ENCODE measurements at places on chromosomes 16 and 17.

GRCh38 chr17:14510136-14510535 lies 209.3 kb downstream of the HS3ST3B1 start:
- no peak for DNase-seq

DNA sequence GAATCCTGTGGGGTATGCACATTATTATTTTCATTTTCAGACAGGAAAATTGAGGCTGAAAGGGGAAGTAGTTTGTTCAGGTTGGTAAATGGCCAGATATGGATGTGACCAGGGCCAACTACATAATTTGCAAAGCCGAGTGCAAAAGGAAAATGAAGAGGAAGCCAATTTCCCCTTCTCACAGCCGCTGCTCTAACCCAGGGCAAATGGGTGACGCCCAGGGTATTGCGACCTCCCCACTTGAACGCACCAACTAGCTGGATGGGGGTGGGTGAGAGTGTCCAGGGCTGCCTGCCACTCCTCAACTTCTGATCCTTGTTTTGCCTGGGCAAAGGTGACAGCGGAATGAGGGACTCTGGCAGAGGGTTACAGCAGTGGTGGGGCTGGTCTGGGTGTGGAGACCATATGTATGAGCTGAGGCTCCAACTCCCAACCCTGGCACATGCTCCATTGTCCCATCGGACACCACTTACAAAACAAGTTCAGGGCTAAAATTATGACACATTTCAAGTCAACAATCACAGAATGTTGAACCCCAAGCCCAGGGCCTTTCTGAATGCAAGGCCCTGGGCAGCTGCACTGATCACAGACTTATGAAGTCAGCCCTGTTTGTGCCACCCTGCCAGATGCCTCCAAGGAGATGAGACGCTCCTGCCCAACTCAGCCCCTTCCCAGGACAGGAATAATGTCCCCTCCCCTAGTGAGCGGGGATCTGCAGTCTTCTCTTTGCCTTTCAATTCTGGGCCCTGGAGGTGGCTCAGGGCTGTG lies 1.7 kb downstream of the ANKRD40CL start:
- DNase-seq = no peak

GRCh38 chr17:74303305-74303704 lies 22.7 kb upstream of the KIF19 start:
- no peak for DNase-seq

- no peak for DNase-seq
Measured at GRCh38 chr16:85950136-85950918, 51.4 kb downstream of the IRF8 start.

DNA sequence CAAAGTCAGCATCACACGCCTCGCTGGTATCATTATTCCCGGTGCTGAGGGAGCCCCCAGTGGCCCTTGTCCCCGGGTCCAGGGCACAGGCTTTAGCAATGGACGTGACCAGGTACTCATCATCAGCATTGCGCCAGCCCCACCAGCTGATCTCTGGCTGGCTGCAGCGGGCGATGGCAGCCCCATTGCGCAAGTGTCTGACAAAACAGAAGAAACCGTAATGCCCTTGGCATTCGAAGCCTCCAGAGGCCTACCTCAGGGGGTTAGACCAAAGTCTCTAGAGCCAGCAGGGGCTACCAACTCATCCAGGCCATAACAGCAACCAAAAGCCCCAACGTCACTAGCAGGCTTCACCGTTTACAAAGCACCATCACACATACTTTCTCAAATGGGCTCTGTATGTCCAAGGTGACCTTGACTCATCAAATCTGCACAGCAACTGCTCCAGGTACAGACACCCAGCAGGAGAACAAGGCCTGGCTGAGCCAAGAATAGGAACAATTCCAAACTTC lies 7.3 kb downstream of the MTMR4 start:
- no peak for DNase-seq

GRCh38 chr16:66050991-66051390 lies 315.5 kb upstream of the CDH5 start:
- no peak for DNase-seq

GRCh38 chr16:10859658-10860057 lies 17.3 kb upstream of the CIITA start:
- no peak for DNase-seq

GRCh38 chr17:58291246-58291645 lies 10.5 kb upstream of the MPO start:
- DNase-seq = no peak

- DNase-seq = no peak
Measured at GRCh38 chr16:78988361-78988969, 612.1 kb downstream of the MAF start.

GRCh38 chr16:3059723-3060242 lies 5.7 kb upstream of the IL32 start:
- no peak for DNase-seq

DNA sequence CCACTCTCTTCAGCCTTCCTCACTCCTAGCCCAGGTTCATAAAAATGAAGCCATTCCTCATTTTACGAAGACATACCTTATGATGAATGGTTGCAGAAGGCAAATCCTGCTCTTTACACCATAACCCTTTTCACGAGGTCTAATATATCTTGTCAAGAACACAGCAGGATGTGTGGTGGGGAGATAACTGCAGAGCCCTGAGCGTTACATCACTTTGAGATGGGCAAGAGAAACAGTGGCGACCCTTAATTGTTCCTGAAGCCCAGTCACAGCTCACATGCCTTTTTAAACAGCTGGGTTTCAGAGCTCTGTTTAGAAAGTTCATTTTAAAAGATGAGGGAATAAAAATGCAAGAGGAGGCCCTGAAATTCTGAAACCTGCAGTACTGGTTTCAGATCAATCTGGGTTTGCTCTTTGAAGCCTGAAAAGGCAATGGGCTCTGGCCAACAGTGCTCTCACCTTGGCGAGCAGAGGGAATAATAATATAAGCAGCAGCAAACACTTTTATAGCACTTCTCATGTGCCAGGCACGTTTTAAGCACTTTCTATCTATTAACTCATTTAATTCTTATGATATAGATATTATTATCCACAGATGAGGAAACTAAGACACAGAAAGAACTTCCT lies 2.9 kb downstream of the FAM117A start:
- no peak for DNase-seq

GRCh38 chr16:89365044-89365467 lies 125.3 kb downstream of the ANKRD11 start:
- DNase-seq = peak; percentile 40

DNA sequence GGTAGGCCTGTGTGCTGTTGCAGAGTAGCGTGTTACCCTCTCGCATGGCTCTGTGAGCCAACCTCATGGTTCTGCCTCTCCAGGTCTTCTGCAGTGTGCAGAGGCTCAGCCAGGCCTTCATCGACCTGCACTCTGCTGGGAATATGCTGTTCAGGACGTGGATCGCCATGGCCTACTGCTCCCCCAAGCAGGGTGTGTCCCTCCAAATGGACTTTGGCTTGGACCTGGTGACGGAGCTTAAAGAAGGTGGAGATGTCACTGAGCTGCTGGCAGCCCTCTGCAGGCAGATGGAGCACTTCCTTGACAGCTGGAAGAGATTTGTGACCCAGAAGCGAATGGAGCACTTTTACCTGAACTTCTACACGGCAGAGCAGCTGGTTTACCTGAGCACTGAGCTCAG lies 75.8 kb upstream of the ENDOV start:
- DNase-seq = no peak

DNA sequence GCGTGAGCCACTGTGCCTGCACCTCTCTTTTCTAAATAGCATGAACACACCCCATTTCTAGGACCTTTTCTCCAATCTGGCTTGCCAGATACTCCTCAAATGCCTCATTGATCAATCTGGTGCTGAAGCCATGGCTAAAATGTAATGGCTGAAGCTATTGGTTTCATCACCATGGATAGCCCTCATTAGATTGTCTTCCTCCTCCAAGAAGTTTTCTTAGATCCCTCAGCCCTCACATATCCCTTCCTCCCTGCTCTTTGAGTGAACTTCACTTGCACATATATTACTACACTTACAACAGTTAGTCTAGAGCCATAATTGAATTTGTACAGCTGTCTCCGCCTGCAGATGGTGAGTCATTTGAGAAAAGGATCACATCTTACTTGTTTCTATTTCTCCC lies 77.9 kb upstream of the TOX3 start:
- no peak for DNase-seq

DNA sequence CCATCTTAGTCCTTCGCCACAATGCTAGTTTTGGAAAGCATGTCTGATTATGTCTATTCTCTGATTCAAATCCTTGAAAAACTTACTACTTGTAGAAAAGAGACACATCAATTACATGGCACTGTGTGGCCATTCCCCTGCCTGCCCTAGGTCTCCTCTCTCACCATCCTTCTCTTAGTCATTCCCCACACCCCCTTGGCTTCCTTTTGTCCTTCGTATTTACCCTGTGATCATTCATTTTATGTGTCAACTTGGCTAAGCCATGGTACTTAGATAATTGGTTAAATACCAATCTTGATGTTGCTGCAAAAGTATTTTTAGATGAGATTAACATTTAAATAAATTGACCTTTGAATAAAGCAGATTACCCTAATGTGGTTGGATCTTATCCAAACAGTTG lies 122.9 kb upstream of the CDH11 start:
- DNase-seq = no peak

DNA sequence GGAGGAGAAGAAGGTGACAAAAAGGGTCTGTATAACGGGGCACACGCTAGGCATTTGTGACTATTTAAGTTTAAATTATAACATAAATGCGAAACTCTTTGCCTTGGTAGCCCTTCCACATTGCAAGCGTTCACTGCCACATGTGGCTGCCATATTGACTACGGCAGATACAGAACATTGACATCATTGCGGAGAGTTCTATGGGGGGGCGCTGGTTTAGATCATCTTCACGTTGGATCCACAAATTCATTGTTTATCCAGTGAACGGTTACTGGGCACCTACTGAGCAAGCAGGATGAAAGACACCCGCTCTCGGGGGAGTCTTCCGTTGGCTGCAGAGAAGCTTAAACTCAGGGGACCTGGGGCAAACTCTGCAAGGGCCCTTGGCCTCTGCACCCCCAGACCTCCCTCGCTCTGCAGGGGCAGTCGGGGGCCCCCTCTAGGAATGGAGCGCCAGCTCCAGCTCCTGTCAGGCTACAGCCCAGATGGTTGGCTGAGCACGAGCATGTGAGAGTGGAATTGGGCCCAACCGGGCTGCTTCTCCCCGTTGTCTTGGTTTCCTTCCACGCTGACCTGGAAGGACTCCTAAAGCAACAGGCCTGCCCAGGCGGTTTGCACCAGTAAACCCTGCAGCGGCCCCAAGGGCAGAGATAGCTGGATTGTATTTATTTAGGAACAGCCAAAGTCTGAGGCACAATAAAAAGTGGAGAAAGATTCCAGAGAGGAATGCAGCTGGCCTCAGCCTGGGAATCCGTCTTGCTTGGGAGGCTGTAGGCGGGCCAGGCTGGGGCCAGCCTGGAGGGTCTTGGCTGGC lies 172.2 kb downstream of the SEC14L1 start:
- peak; percentile 79 for DNase-seq

DNA sequence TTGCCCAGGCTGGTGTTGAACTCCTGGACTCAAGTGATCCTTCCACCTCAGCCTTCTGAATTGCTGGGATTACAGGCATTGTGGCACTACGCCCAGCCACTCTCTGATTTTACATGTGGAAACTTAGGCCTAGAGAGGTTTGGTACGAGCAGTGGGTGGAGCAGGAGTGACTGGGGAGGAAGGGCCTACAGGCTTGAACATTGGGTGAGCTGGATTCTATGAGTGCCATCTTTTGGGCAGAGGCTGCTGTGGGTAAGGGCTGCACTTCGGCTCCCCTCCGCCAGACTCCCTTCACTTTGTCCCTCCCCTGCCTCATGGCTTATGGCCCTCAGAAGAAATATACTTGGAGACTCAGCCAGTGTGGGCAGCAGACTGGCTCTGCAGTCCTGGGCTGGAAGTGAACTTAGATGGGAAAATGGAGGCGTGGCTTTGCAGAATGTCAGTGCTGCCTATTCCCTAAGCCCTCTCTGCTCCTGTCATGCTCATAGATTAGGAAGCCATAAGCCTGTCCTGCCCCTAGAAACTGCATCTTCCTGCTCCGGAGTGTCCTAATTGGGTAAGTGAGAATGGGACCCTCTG lies 9.5 kb upstream of the MRC2 start:
- DNase-seq = no peak

GRCh38 chr16:15873301-15873700 lies 15.1 kb downstream of the CEP20 start:
- no peak for DNase-seq

DNA sequence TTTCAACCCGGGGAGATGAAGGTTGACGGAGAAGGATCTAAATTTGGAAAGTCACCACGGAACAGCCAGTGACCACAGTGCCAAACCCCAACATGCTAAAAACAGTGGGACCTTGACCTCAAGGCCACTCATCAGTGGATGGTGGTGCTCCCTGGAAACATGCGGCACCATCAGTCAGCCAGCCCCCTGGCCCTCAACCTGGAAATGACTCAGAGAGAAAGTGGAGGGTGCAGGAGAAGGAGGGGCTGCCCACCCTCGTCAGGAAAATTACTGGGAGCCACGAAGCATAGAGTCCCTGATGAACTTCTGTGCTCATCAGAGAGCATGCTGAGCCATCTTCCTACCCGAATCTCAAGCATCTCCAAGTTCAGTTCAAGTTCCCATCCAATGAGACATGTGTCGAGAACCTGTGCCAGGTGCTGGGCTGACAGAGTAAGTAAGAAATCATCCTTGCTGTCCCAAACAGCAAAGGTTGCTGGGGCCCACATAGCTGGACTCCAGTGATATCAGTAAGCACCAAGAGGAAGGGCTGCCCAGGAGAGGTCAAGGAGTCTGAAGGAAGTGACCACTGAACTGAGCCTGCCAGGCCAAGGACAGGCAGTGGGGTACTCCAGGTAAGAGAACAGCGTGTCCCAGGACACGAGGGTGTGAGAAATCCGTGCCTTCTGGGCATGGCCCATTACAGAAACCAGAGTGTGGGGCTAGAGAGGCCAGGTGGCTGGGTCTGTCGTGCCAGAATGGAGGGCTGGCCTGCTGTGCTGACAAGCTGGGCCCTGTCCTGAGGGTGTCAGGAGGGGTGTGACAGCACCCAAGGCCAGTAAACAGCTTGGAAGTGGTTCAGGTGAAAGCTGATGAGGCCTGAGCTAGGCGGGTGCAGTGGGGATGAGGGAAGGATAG lies 5.2 kb downstream of the PECAM1 start:
- peak; percentile 81 for DNase-seq

GRCh38 chr16:35364263-35364662 lies 1904.9 kb downstream of the TP53TG3F start:
- no peak for DNase-seq

DNA sequence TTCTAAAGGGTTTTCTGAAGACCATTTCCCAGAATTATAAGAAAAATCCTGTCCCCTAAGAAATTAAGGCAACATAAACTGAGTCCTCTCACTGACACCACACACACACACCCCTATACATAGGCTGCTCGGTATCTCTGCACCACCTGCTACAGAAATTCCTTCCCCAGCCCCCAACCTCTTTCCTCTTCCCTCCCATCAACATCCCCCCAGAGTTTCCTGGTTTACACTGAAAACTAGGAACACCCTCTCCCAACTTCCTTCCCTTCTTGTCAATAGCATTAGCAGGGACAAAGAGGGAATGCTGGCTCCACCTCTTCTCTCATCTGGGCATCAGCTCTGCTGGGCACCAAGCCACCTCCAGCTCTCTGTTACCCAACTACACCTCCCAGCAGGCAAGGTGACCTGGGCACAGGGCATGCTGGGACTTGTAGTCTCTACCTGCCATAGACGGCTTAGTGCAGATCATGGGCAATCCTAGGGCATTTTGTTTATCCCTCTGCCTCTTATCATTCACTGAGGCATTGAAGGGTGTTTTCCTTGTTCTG lies 15.7 kb downstream of the CAVIN1 start:
- peak; percentile 63 for DNase-seq

Data from AG08395 (cell line).